ENCODE measurements at places on chromosomes 13 and 19. TPM values are rescaled to one million over a fixed set of nuclear protein-coding genes. Genes with fewer than 3 reads are reported as not detected.

- H3K27ac ChIP-seq, result no peak overlapping the region
- peak; percentile 19 for DNase-seq
- H3K27me3 ChIP-seq, result no peaks in the 10 kb centered on the region
- H3K4me1 ChIP-seq, result no peaks in the 10 kb centered on the region
- no peak overlapping the region for H3K4me3 ChIP-seq
- no peaks in the 10 kb centered on the region for H3K36me3 ChIP-seq
These were observed 10.6 kb downstream of the DCAF15 start for GRCh38 chr19:13962699-13963602.

DNA sequence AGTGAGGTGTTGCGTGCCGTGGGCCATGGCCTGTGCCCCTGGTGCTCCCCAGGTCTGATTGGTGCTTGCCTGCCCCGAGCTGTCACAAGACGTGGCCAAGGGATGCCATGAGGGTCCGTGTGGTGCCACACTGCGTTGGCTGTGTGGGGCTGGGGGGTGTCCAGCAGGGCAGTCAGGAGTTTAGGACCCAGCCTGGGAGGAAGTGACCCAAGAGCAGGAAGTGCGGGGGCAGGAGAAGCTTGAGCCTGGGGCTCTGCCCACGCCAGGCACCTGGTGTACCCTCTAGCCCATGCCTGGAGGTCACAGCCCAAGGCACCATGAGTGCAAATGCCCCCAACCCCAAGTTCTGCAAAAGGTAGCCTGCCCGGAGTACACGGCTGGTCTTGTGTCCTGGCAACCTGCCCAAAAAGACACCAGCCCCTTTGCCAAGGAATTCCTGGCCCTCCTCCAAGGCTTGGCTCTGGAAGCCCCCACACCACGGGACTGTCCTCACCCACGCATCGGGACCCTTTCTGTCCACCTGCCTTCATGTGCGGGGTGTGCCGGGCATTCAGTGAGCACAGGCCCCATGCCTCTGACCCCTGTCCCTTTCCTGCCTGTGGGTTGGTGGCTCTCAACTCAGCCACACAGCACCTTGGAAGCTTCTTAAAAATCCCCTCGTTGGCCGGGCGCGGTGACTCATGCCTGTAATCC is 24.9 kb downstream of the MPND start:
- peak overlapping the region; percentile 95 for H3K27ac ChIP-seq
- H3K36me3 ChIP-seq, result no peaks in the 10 kb centered on the region

GRCh38 chr19:469833-470232 is 9.0 kb upstream of the SHC2 start:
- no peaks in the 10 kb centered on the region for H3K36me3 ChIP-seq
- H3K4me3 ChIP-seq, result no peak overlapping the region
- H3K4me1 ChIP-seq, result no peaks in the 10 kb centered on the region
- DNase-seq, result no peak
- H3K27ac ChIP-seq, result no peak overlapping the region

DNA sequence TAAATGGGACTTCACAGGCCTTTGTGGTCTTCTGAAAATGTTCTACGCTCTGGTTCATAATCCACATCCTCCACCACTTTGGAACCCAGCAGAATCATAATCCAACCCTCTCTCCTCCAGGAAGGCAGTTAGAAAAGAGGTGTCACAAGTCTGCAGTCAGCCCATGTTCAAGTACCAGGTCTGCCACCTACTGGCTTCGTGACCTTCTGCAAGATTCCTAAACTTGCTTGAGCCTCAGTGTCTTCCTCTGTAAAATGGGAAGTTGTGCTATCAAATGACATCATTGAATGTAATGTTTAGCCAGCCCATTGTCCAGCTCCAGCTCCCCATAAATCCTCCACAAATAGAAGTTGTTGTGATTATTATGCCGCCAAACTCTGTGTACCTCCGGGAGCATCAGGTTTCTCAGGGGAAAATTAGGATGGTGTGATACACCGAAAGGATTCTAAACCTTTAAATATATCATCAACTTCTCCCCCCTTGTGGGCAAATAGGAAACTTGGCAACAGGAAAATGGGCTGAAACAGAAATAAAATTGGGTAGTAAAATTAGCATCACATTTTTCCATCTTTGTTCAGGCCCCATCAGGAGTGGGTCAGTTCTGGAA is 109.7 kb downstream of the NUFIP1 start:
- no peaks in the 10 kb centered on the region for H3K4me1 ChIP-seq
- H3K4me3 ChIP-seq, result no peak overlapping the region
- no peaks in the 10 kb centered on the region for H3K27me3 ChIP-seq
- H3K36me3 ChIP-seq, result no peaks in the 10 kb centered on the region

Gene LRRC8E
- total RNA-seq, result not detected
